ENCODE measurements at places on chromosomes 5 and 9. TPM values are rescaled to one million over a fixed set of nuclear protein-coding genes. Genes with fewer than 3 reads are reported as not detected.

Gene DOCK8
- 2.7 TPM for total RNA-seq

Gene TOPORS
- total RNA-seq, result 23.7 TPM

Gene TUSC1
- 6.0 TPM for total RNA-seq

Gene ZBED3
- 7.0 TPM for total RNA-seq

Gene FGF10
- total RNA-seq, result 0.32 TPM

Gene ANXA2R
- 0.96 TPM for total RNA-seq

Gene PFN3
- total RNA-seq, result 0.48 TPM

Gene HRCT1
- total RNA-seq, result not detected

Gene CCDC180
- total RNA-seq, result 5.9 TPM

Gene RFX3
- 17.5 TPM for total RNA-seq

Gene BTNL3
- not detected for total RNA-seq

Gene FLT4
- total RNA-seq, result 12.4 TPM

Gene LCN15
- 0.52 TPM for total RNA-seq

Gene PALM2AKAP2
- 7.0 TPM for total RNA-seq

Gene IDNK
- 0.69 TPM for total RNA-seq

Gene PCDHGB4
- 8.8 TPM for total RNA-seq

Gene ITGA1
- total RNA-seq, result 4.1 TPM

Gene SPATA31E1
- total RNA-seq, result 0.05 TPM

Gene INSL6
- total RNA-seq, result not detected

Gene REEP2
- 51.1 TPM for total RNA-seq

Gene ANGPTL2
- total RNA-seq, result 4.5 TPM

Gene CARTPT
- total RNA-seq, result not detected

Gene NMUR2
- total RNA-seq, result 0.16 TPM

Gene PCDHGC3
- total RNA-seq, result 29.4 TPM

Gene MYOZ3
- total RNA-seq, result 11.6 TPM

Gene SOX30
- total RNA-seq, result 0.41 TPM

Gene CCIN
- 0.20 TPM for total RNA-seq

Gene HSD17B4
- total RNA-seq, result 407 TPM

Gene CMYA5
- total RNA-seq, result 1.1 TPM

Gene ANKRD34B
- total RNA-seq, result 3.6 TPM

Gene MAMDC2
- total RNA-seq, result 6.0 TPM

Gene ZNG1A
- 39.1 TPM for total RNA-seq

Gene CAPSL
- total RNA-seq, result not detected

Gene TEK
- total RNA-seq, result 2.5 TPM

Gene AGXT2
- total RNA-seq, result not detected

Gene ZNF367
- total RNA-seq, result 6.3 TPM

Gene HBEGF
- total RNA-seq, result 4.0 TPM
